ENCODE measurements at places on chromosomes 12 and 14.

GRCh38 chr12:84912198-84913128 lies at the start of gene SLC6A15:
TSS of gene SLC6A15 (minus strand) at chr12:84912799. CDS start at chr12:84892120, 20,679 bp downstream.
- no peak for DNase-seq

DNA sequence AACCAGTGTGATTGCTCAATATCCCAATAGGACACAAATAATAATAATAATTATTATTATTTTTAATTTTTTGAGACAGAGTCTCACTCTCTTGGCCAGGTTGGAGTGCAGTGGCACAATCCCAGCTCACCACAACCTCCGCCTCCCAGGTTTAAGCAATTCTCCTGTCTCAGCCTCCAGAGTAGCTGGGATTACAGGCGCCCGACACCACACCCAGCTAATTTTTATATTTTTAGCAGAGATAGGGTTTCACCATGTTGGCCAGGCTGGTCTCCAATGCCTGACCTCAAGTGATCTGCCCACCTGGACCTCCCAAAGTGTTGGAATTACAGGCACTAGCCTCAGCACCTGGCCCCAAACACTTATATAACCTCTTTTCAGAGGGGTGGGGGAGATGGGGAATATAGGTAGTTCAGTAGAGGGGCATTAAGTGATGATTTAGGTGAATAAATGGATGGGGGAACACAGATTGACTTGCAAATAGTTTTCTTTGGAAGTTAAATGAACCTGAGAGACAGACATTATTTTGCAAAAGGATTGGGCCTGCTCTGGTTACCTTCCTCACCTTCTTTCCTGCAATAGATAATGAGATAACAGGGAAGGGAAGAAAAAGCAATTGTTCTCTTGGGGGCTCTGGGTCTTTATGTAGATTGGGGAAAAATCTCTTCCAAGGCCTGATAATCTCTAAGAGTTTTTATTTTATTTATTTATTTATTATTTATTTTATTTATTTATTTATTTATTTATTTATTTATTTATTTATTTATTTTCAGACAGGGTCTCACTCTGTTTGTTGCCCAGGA lies 57.7 kb downstream of the RESF1 start:
- DNase-seq: no peak

DNA sequence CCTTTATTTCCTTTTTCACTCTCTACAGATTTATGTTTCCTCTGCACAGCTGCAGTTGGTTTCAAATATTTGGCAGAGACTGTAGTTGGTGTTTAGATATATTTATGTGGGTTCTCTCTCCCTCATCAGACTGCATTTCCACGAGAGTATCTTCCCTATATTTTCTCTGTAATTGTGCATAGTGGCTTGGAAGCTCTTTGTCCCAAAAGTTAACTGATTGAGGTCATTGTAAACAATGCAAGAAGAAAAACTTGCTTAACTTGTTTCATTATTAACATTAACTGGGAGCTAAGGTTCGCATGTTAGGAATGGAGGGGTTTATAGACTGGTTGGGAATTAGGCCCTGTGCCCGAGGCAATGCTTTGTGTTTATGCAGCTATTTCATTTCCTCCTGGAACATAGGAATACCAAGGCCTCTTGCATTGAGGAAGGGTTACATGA lies 216.9 kb upstream of the HMGA2 start:
- no peak for DNase-seq

DNA sequence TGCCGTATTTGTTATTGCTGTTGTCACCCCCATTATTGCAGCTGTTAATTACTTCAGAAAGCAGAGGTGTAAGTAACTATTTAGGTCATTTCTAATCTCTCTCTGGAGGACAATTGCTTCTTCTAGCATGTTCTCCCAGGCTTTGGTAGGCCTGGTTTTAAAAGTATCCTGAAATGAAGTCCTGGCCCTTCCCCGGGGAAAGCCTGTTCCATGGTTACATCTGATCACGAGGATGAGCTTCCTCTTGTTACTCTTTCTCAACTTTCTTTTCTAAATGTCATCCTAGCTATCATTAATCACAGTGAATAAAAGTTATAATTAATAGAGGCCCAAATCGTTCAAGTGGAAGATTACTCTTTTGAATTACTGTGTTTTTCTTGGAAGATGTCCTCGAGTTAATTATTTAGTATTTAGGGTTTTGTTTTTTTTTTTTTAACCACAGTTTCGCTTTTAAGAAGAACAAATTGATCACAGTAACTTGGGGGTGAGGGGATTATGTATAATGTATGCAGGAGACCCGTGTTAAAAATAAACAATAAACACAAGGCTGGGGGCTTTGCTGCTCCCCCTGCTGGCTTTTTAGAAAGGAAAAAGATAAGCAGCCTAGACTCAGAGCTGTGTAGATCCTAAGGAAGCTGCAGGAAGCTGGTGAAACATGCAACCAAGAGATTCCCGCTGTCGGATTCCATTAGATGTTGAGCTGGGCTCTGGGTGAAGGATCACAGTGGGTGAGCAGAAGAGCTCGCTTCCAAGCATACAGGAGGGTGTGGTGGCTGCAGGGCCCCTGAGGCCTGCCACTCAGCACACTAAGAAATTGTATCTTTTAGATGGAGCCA lies 420.1 kb downstream of the FUT8 start:
- DNase-seq: no peak

DNA sequence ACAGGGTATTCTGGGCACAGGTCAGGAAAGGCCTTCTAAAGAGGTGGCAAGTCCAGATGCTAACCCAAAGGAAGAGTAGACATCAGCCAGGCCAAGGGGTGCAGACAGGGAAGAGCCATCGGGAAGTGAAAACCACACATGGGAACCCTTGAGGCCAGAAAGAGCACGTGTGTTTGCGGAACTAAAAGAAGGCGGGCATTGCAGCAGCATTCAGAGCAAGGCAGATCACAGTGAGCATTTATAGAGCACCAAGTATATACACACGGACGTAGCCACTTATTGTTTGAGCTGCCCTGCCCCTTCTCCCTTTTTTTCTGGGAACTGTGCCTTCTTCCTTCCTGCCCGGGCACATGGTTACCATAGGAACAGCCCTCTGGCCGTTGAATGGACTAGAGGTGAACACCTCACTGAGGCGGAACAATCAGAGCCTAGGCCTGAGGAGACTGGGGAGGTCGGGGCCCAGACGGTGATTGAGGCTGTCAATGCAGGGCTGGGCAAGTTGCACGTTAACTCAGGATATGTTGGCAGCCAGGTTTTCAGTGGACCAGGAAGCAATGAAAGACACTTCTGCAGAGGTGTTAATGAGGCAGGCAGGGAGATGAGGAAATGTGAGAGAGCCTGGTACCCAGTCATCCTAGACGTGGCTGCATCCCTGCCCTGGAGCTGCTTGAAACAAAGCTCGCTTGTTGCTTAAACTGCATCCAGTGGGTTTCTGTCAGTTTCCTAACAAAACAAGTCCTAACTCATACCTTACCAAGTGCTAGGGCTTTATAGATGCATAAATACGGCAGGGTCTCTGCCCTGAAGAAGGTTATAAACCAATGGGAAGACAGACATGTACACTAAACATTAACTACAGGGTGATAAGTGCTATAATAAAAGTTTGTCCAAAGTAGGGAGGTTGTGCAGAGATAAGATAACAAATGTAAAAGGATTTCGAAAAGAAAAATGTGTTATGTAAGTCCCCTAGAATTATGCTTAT lies 34.2 kb downstream of the MOAP1 start:
- DNase-seq: no peak

GRCh38 chr14:51131516-51131915 lies 36.6 kb upstream of the TRIM9 start:
- no peak for DNase-seq

DNA sequence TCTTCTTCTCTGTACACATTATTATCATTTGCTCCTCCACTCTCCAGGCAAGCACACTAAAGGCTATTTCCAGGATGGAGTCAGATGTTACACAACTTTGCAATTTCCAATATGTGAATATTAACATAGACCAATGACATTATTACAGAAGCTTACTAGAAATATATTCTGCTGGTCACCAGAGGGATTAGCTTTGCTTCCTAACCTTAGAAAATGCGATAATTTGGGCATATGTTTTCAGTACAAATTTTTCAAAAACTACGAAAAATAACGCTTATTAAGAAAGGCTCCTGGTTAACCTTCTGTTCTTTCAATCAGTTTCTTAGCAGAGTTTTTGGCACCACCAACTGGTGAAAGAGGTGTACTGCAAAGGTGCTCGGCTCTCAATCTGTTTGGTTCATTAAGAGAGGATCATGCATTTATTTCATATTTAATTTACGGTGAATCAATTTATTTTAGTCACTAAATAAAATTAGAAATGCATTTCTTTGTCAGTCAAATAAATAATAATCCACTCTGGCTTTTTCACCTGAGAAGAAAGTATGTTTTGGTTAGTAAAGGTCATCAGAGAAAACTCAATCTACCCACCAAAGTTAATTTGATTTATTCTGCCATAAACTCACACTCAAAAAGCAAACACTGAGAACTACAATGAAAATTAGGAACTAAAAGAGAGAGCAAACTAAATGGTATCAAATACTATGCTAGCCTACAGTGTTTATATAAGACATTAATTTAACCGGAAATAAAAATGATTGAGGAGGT lies 39.2 kb downstream of the EFCAB11 start:
- peak; percentile 57 for DNase-seq

GRCh38 chr12:89357297-89357730 lies 5.0 kb upstream of the DUSP6 start:
- no peak for DNase-seq

GRCh38 chr14:78143489-78144145 lies 26.6 kb upstream of the NRXN3 start:
- DNase-seq: no peak

DNA sequence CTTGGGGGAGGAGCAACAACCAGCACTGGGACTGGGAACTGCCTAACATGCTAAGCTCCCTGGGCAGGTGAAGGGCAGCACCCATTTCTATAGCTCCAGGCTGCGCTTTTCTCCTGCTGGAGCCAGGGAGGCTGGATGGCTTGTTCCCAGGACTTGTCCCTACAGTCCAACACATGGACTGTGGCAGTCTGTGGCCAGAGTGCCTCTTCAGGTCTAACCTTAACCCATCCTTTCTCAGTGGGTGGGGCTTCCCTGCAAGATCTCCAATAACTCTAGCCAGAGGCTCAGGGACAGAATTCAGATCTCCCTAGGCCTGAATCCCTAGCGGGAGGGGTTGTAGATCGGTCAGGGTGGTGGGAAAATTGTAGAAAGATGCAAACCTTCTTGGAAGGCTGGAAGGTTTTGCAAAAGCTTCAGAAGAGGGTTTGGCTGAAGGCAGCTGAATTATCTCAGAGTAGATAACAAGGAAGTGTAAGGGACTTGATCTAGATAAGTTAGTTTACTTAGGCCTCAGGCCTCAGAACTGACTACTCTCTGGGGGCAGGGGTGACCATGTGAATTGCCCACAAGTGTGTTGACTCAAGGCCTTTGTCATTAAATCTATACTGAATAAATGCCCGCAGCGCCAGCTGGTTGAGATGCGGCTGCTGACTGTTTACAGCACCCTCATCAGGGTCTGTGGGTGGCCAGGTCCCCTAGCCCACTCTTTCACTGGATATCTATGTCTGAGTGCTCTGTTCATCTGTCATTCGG lies 60.7 kb downstream of the SSPN start:
- DNase-seq: no peak

GRCh38 chr14:99643343-99643742 lies 1.6 kb upstream of the HHIPL1 start:
- no peak for DNase-seq

- DNase-seq: no peak
Measured at GRCh38 chr12:68481181-68481941, 129.3 kb upstream of the RAP1B start.

DNA sequence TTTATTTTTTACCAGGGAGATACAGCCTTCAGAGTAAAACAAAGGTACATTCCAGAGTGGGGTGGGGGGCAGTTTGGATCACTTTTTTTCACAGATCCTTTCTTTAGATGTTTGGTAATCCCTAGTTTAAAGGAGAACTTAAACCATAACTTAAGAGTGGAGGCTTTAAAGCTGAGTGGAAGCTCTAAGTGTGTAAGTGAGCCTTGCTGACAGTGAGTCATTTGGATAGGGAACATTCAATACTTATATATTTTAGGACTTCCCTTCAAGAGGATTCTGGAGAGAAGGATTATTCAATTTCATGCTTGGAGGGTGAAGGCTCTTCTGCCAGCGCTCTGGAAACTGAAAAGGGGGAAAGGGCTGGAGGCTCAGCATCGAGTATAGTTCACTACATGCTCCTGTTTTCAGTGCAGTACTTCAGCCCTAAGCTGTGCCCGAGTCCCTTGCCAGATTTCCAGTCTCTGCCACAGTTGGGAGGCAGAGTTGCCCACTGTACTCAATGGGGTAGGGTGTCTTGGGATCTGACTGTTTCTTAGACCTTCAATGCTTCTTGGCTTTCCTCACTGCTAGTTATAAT lies 8.4 kb downstream of the PRKAG1 start:
- DNase-seq: no peak

GRCh38 chr14:68653804-68654203 lies 139.1 kb downstream of the ZFP36L1 start:
- DNase-seq: no peak

DNA sequence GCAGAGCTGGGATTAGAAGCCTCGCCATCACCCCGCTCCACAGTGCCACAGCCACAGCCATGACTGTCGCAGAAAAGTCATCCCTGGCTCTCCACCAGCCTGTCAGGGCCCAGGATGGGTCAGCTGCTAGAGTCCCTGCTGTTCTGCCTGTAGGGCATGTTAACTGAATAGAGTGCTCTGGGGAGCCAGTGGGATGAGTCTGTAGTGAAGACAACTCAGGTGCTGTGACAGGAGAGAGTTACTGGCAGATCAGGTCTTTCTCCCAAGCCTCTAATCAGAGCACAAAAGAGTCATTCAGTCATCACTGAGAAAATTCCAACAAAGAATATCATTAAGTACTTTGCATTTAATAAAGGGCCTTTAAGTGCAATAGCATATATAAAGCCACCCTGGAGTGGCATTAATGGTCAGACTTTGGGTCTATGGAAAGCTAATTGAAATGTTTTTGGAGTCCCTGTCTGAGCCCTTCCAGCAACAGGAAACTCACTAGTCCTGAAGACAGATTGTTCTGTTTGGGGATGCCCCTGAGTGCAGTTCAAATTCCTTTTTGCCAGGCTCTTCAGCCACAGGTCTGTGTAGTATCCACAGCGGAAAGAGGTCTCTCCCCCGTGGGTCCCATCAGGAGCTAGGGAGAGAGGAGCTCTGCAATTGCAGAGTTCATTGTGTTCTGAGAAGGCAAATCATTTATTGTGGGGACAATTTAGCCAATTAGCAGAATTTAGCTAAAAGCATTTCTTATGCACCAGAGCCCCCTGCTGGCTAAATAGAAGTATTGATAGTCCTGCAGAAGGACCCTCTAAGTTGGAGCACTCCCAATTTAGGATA lies 45.2 kb upstream of the C14orf132 start:
- DNase-seq: peak; percentile 16

- DNase-seq: no peak
Measured at GRCh38 chr12:131387281-131388163, 323.4 kb upstream of the SFSWAP start.
